Globus pallidus (tissue), 1 donor: ENCODE measurements at places on chromosomes 5 and 9.

- DNase-seq = no peak
Measured at GRCh38 chr9:93906195-93906880, 48.8 kb downstream of the BARX1 start.

DNA sequence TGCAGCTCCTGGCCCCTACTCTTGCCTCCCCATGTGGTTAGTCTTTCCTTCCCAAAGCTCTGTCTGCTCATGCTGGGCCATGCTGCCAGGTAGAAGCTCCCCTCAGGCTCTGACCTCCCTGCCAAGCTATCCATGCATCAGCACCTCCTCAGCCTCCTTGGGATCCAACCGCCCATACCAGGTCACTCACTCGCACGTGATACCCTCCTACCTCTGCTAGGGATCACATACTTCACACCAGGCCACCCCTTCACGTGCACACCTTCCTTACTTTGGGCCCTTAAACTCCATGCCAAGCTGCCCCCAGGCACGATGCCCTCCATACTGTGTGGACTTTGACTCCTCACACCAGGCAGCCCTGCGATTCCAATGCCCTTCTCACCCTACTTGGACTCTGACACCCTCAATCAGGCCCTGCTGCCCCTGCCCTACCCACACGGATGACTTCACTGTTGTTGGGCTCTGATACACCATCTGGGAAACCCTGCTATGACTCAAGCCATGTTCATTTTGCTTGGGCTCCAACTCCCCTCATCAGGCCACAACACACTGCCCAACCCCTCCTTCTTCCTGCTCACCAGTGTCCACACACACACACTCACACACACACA lies 34.1 kb downstream of the ZNF483 start:
- DNase-seq = no peak

DNA sequence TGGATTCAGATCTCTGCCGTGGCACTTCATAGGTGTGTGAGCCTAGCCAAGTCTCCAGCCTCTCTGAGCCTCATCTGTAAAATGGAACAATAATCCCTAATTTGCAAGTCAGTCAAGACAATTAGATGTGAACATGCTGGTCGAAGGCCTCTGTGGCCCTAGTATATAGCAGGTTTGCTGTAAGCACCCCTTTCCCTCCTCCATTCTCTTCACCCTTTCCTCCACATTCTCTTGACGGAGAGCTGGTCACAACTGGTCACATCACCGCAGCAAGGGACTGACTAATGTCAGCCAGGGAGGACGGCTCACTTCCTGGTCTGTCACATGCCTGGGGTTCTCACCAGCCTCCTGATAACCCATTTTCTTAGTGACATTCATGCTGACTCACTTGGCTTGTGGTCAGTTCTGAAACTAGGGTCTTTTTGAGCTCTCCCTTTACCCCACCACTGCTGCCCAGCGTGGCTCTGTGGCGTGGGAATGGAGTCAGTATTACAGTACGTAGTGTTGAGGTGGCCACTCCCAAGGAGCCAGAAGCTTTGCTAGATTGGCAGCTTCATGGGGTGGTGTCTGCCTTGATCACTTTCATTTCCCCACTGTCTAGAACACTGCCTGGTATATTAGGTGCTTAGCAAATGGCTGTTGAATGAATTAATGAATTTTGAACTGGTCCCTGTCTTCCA lies 47.8 kb downstream of the ERGIC1 start:
- DNase-seq = no peak

GRCh38 chr5:57232293-57233033 lies 58.6 kb downstream of the GPBP1 start:
- DNase-seq = no peak

DNA sequence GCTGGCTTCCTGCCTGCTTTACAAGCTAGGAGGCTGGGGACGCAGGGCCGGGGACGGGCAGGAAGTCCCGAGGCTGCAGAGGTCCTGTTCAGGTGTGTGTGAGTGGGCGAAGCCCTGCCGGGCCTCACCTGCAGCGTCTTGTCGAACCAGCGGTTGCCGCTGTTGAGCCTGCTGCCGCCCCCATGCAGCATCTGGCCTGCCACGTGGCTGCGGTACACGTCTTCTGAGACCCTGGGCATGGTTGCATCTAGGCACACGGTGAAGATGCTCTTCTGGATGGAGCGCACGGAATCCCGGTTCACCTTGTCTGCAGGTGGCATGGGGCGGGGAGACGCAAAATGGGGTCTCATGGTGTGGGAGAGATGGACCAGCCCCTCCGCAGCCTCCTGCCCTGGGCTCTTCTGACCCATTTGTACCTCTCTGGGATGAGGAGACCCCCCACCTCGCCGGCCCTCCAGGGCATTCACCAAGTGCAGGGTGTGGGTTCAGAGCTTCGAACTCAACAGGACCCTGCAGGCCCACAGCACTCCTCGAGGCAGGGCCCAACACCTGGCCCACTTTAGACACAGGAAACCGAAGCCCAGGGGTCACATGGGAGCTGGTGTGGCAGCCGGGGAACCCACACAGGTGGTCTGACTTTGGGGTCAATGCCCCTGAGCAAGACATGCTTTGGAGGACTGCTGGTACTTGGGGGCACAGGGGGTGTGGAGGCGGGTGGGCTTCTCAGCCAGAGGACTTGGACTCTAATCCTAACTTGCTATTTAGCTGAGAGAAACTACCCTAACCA lies 10.0 kb downstream of the CRAT start:
- DNase-seq = no peak

DNA sequence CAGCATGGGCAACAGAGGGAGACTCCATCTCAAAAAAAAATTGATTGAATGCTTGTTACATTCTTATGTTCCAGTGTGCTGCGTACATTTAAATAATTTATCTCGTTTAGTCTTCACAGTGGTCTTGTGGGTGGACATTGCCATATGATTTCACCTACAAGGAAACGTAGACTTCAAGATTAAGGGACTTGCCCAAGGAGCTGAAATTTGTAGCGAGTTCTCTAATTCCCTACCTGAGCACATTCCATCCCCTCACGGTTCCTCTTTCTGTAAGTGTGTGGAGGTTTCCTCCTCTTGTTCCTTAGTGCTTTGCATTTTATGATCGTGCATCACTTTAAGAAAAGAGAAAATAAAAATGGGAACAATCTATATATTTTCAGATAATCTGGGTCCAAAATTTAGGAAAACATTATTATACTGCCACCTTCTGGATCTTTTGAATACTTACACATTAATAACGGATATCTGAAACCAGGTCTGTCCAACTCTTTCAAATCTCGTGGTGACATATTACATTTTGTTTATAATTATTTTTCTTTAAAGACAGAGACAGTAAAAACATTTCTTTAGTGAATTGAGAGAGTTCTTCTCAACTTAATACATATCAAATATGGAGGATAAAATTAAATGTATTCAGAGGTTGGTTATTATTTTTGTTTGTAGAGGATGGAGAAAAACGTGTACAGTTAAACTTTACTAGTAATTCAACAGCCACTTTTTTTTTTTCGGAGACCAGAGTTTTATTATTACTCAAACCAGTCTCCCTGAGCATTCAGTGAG lies 29.9 kb upstream of the C7 start:
- peak; percentile 18 for DNase-seq

GRCh38 chr9:113501129-113501686 lies 37.7 kb downstream of the RGS3 start:
- no peak for DNase-seq

GRCh38 chr9:37486616-37487548 lies 1.1 kb downstream of the POLR1E start:
- peak; percentile 51 for DNase-seq

DNA sequence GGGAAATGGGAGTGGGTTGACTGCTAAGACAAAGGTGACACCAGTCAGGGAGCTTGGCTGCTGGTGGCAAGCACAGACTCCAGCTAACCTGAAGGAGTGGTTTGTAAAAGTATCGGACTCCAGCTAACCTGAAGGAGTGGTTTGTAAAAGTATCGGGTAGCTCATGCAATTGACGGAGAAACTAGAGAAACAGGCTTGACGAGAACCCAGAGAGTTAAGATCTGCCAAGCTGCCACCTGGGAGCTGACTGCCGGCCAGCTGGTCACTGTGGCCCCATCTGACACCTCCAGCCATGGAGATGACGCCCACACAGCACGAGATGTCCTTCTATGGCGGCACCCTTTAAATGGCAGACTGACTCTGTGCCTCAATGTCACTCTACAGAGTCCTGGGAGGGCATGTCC lies 28.3 kb upstream of the CRB2 start:
- DNase-seq = no peak

- no peak for DNase-seq
Measured at GRCh38 chr5:27734838-27735237, 696.5 kb upstream of the CDH9 start.

DNA sequence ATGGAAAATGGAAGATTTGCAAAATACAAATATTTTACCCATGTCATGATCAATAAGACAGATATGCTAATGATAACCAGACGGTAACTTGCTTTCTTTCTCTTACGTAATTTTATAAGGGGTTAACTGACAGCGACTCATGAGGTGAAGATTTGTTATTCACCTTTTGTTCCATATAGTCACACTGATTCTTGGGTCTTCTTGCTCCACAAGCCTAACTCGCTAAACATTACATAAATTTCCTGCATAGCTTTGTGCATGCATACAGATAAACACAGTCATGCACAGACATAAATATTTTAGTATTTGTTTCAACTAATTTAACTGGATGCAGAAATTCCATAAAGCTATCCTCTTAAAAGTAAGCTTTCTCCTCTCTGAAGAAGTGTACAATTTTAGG lies 225.9 kb downstream of the VPS13A start:
- DNase-seq = no peak

- DNase-seq = peak; percentile 57
Measured at GRCh38 chr5:66595756-66596635, at the start of gene MAST4. Gene MAST4, plus strand, starts transcription at chr5:66596393. Its CDS starts 263 bp downstream, at chr5:66596656.

DNA sequence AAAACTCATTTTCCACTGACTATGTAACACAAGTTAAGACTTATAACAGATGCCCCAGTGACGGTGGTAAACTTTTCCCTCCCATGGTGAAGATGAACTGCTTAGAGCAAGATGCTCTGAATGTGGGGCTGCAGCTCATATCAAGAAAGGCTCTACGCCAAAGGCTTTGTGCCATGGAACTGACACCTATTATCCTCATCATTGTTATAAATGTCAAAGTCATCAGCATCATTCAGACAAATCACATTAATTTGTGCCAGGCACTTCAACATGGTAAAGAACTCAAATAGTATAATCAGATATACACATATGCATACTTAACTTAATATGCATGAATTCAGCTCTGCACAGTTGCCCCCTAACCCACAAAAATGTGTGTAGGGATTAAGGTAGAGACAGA lies 305.9 kb upstream of the ATP10B start:
- DNase-seq = no peak

- DNase-seq = no peak
Measured at GRCh38 chr9:134187110-134187531, 22.8 kb upstream of the RNU6ATAC start.

DNA sequence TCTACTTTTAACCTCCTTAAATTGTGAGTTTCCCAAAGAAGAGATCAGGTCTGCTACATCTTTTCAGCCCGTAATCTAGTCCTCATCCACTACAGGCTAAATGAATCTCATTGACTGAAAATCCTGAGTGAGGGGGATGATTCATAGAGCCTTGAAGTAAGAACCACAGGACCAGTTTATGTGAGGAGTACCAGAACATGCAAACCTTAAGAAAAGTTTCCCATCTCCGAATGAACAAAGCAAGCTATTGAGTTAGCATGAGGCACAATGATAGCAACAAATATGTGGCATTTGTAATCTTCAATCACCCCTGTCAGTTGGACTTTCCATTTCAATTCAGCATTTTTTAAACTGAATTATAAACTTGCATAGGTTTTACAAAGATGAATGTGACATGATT lies 197.0 kb downstream of the ALDH1A1 start:
- no peak for DNase-seq
